ENCODE measurements at places on chromosomes 11 and 22.

DNA sequence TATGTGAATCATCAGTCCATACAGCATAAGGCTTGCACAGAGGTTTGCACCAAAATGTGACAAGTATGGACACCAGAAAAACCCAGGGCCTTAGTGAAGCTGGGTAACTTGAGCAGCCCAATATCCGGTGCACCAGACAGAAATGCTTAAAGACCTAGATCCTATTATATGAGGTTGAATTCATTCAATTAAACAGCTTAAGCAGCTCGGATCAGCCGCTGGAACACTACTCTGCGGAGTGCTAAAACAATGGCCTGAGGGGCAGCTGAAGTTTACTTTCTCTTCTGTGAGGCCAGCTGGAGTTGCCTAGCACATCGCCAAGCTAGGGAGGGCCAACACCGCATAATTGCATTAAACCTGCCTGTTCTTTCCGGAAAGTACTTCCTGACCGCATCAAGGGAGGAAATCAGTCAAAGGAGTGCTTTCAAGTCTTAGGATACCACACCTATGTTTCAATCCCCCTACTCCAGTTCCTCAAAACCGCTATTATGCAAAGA, 17.0 kb upstream of the FAM181B start:
- DNase-seq = no peak

- no peak for DNase-seq
Measured at GRCh38 chr22:22896601-22897000, 9.0 kb downstream of the IGLL5 start.

DNA sequence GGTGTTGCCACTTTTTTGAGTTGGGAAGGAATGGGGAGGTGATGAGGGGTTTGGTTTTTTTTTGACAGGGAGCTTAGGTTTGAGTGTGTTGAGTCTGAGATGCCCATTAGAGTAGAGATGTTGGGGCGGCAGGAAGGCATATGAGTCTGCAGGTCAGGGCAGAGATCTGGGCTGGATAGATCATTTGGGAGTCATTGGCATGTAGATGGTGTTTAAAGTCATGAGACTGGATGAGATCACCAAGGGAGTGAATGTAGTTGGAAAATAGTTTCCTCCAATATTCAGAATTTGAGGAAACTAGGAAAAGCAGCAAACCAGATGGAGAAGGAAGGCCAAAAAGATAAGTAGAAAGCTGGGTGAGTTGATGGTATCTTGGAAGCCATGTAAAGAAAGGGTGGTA, 2.1 kb upstream of the ANAPC15 start:
- DNase-seq = no peak

DNA sequence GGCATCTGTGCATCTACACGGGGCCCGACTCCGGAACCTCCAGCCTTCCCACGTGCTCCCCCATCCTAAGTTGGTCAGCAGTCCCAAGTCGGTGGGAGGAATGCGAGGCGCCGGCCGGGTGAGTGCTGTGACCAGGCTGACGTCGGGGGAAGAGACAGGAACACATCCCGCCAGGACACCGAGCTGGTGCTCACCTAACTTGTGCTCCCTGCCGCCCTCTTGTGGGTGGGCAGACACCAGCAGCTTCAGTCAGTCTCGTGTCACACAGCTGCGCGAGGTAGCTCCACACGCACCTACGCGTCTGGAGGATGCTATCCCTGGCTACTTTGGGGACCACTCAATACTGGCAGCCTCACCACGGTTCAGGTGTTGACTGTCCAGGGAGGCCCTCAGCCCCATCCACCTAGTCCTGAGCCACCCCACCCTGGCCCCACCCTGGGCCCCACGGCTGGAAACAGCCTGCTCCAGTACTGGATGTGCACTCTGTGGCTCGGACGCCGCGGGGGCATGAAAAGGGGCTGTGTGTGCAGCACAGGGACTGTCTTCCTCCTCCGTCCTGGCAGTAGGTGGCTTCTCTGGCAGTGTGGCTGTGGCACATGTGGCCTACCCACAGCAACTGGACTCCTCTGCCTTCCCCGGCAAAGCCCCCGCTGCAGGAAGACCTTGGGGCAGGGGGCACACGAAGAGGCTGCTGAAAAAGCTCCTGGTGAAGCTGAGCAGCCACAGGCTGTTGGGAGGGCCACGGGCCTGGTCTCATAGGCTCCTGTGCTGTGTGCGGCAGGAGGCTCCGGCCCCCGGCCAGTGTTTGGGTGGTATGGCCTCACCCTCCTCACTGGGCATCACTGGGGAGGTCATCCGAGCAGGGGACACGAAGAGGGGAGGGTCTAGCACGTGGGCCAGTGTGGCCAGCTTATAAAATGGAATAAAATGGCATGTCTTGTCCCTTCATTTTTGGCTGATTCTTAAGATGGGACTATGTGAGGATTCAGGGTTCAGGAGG, 11.2 kb upstream of the BID start:
- DNase-seq = peak; percentile 53

Data from COLO829 (cell line).